ENCODE measurements at places on chromosomes 12 and 14.

- DNase-seq = no peak
These were observed 2.1 kb downstream of the CSRP2 start for GRCh38 chr12:76876696-76877229.

DNA sequence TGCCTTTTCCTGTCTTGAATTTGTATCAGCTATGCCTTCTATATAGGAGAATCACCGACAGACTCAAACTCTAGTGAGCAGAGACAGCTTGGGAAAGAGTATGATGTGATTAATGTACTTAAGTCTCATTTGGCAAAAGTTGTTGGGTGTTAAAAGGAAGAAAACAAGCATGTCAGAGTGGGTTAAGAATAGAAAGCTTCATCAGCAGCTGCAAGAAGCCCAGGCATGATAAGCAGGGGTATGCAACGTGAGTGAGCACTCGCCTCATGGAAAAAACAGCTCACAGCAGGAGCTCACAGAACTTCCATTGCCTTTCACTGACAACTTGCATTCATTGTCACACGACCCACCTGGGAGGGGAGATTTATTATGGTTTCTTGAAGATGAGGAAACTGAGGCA, 35.9 kb upstream of the WNK1 start:
- DNase-seq = no peak

GRCh38 chr12:93180566-93180965, 197.2 kb upstream of the NUDT4 start:
- no peak for DNase-seq

DNA sequence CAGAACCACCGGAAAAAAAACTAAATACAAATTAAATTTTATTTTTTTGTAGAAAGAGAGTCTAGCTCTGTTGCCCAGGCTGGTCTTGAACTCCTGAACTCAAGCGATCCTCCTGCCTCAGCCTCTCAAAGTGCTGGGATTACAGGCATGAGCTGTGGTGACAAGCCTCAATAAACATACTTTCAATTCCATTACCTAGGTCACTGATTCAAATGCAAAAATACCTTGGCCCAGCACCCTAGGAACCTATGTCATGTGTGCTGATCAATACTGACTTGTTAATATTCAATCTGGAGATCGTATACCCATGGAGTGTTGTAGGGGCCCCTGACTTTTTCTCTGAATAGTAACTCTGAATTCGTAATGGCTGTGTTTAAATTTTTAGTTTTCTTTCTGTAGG, 7.1 kb upstream of the TMEM30B start:
- no peak for DNase-seq

GRCh38 chr14:32738206-32738871, 200.3 kb upstream of the NPAS3 start:
- no peak for DNase-seq

- no peak for DNase-seq
These were observed 1.7 kb upstream of the AKAP6 start for GRCh38 chr14:32327255-32327961.

Data from inflammatory macrophage (primary cell).